ENCODE measurements at places on chromosomes 4 and X.

DNA sequence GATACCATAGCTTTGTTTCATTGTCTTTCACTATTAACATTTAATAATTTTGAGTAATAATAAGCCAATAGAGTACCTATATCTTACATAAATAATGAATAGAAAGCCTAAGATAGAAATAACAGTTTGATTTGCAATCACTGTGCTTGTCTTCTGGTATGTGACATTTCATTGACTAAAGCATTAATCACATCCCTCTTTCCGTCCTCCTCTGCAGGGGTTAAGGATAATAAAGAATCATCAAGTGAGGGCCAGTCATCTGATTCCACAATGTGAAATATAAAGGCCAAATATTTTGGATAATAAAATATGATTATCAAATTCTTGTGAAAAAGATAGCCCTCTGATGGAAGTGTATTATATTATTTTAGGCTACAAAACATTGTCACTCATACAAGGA lies 2073.4 kb downstream of the ARAP2 start:
- DNase-seq = no peak

DNA sequence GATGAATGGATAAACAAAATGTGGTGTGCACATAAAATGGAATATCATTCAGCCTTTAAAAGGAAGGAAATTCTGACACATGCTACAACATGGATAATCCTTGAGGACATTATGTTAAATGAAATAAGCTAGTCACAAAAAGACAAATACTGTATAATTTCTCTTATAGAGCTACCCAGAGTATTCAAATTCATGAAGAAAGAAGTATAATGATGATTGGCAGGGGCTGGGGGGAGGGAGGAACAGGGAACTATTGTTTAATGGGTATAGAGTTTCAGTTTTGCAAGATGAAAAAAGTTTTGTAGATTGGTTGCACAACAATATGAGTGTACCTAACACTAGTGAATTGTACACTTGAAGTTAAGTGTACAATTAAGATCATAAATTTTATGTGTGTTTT lies 153.9 kb upstream of the STK26 start:
- DNase-seq = no peak

GRCh38 chr4:77308843-77309242 lies 151.8 kb downstream of the CCNG2 start:
- DNase-seq = no peak

DNA sequence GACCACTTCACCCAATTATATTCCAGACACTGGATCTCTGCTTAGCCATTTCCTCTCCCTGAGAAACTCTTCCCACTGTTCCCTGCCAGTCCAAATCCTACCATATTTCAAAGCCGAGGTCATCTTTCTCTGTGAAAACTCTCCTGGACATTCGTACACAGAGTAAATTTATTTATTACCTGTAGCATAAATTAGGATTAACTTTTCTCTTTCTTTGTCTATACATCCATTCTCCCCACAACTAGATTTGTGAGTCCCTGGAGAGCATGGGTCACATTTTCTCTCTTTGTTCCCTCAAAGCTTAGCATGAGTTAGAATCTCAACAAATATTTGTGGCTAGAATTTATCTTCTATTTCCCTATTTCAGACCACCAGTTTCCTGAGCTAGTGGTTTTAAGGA lies 27.8 kb upstream of the SMIM10 start:
- no peak for DNase-seq

DNA sequence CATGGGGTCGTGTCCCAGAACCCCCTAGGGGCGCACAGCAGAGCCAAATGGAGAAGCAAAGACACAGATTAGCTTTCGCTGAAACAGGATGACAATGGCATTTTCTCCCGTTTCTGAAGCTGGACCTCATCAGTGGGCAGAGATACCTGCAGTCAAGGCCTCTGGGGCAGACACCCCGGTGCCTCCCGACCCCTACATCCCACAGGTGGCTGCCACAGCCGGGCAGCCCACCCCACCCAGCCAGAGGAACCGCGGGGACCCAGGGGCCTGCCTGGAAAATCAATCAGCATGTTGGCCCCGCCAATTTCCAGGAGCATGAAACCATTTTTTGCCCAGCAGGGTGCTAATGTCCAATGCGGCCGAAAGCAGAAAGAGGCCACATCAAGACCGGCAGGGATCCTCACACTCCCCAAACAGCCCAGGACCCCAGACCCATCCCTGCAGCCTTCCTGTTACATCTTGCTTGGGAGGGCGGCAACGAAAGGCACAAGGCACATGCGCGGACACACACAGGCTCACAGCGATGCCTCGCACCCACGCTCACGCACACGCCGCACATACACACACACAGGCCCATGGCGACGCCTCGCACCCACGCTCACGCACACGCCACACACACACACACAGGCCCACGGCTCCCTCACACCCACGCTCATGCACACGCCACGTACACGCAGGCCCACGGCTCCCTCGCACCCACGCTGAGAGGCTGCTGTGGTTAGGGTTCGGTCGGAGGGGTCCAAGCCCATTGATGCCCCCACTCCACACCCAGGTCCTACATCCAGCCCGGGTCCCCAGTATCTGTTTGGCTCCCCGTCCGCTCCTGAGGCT lies 130.6 kb upstream of the NKX1-1 start:
- DNase-seq = no peak

DNA sequence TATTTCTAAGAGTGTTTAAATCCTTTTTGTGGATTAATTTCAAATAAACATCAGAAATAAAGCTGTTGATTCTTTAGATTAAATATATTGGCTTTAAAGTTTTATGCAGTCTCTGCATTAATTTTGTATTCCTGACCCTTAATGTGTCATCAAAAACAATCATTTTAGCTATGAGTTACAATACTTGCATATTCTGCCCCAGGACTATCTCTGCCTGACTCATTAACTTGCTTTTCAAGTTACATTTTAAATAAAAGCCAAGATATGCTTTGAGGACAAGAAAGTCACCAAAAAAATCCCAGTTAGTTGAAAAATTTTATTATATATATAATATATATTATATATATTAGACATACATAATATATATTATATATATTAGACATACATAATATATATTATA lies 208.7 kb downstream of the ADGRL3 start:
- no peak for DNase-seq

- DNase-seq = no peak
Observed at GRCh38 chrX:119237562-119237942, 1.5 kb downstream of the PGRMC1 start.

- no peak for DNase-seq
Observed at GRCh38 chr4:110107866-110108265, 90.5 kb downstream of the ELOVL6 start.

DNA sequence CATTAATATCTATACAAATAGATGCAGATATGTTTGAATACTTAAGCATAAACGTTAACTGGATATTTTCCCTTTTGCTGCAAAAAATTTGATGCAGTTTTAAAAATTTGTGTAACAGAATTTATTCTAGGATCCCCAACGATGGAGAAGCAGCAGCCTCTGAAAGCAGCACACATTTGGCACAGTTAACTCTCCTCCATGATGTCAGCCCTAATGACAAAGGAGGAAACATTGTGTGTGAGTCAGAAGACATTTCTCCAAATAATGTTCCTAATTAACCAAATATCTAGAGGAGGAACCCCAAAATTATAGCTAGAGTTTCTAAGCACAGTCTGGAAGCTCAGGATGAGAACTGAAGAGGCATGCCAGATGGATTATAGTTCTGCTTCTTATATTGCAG lies 281.9 kb upstream of the MAD2L1 start:
- no peak for DNase-seq

DNA sequence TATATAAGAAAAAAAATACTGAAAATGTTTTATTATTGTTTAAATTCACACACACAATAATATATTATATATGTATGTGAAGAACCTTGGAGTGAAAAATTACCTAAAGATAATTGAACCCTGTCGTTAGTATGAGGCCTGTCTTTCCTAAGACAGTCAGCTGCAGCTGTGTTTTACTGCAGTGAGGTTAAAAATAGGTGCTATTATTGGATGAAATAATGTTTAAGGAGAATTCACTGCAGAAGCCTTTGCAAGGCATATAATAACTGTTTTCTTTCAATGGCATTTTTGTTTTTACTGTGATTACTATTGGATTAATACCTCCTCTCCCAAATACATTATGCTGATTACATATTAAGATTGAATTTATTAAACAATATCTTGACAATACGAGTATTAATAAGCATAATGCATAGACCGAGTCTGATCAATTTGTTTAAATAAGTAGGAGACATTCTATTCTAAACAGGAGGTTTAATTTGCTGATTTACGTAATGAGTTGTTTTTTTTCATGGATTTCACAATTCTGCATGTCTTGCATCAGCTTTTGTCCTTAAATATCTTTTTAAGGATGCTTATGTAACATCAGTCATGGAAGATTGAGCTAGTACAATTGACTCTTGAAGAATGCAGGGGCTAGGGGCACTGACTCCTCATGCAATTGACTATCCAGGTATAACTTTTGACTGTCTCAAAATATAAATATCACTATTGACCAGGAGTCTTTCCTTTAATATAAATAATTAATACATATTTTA lies 1181.1 kb upstream of the PCDH7 start:
- no peak for DNase-seq

DNA sequence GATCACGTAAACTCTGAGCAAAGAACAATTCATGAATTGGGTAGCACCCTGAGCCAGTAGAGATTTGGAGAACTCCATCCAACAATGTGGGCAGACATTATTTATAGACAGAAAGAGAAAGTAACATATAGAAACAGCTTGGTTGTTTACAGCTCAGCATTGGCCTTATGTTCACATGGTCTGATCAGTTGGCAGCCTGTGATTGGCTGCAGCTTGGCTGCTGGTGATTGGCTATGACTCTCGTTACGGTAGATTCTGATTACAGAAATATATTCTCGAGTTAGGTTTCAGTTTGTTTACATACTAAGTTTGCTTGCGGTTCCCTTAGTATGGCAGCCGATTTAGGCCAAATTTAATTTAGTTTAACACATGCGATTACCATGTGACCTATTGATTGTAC lies 663.4 kb downstream of the RAPGEF2 start:
- DNase-seq = no peak

GRCh38 chr4:150518559-150518958 lies 63.4 kb upstream of the MAB21L2 start:
- no peak for DNase-seq

GRCh38 chrX:13502590-13502989 lies 66.8 kb upstream of the EGFL6 start:
- no peak for DNase-seq

DNA sequence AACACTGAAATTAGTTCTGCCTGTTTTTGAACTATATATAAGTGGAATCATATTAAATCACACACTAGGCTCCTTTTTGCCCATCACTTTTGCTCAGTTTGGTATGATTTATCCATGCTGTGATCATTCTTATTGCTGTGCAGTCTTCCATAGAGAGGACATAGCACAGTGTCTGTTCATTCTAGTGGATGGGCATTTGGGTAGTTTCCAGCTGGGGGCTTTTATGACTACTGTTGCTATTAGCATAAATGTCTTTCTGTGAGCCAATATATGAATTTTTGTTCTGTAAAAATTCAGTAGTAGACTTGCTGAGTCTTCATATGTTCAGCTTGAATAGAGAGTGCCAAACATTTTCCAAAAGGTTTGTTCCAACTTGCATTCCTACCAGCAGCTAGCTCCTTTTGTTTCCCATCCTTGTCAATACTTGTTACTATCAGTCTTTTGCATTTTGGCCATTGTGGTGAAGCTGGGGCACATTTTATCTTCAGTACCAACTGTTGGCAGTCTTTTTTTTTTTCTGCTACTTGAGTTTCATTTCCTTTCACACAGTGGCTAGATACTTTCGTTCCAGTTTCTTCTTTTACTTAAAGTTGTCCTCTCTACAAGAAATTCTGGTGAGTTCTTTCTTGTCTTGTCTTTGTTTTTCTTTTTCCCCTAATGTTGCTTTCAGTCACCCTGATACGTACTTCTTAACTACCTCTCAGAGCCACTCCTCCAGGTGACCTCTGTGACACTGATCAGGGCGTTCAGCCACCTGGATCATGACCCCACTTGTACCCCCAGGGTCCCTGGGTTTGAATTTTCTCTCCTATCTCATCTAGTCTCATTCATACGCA lies 87.0 kb downstream of the ANXA3 start:
- DNase-seq = no peak

GRCh38 chrX:3711331-3711917 lies 2.0 kb downstream of the PRKX start:
- DNase-seq = no peak

DNA sequence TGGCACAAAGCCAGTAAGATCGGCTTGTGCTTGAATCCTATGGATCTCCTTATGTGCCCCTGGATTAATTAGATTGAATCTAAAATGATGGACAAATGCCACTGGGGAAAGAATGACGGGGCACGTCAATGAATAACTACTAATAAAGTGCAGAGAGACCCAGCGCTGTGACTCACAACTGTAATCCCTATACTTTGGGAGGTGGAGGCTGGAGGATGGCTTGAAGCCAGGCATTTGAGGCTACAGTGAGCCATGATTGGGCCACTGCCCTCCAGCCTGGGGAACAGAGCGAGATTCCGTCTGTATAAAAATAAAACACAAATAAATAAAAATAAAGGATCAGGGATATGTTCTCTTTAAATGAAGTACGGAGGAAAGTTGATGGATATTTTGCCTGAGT lies 179.4 kb downstream of the DCHS2 start:
- DNase-seq = no peak

DNA sequence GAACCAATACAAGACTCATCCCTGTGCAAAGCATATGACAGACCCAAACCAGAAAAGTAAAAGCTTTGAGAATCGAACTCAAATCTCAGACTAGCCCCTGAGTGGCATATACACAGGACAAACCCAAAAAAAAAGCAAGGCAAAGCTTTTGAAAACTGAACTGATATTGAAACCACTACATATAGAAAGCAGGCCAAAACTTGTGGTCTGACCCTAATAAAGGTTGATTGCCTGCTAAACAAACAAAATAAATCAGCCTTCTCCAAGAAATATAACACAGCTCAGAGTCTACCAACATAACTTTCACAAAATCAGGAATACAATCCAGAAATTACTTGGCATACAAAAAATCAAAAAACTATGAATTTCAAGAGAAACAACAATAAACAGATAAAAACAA lies 40.3 kb downstream of the LRBA start:
- no peak for DNase-seq

DNA sequence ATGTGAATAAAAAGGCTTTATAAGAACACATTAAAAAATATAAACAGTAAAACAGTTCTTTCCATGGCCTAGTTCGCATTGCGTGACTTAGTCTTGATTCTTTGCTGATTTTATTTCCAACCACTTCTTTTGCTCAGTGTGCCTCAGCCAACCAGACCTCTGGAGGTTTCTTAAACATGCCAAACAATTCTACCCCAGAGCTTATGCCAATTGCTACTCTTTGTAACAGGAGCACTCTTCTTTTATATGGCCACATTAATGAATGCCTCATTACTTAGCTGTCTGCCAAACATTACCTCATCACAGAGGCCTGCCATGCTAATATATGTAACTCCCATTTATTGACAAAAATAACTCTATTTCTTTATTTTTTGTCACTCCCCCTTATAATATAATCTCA lies 202.3 kb downstream of the NDST4 start:
- DNase-seq = no peak

- no peak for DNase-seq
Observed at GRCh38 chr4:88720451-88721428, 23.1 kb upstream of the NAP1L5 start.

Measured in stimulated activated CD4-positive, alpha-beta T cell treated with anti-CD3 and anti-CD28 coated beads, Interleukin-12 subunit alpha, Interleukin-12 subunit beta, amount 100 ng/mL, for 24 hours (primary cell).